NCI-H524 (cell line): ENCODE measurements at places on chromosomes 7 and 10.

- no peak for DNase-seq
Observed at GRCh38 chr7:124702385-124702784, 63.2 kb downstream of the GPR37 start.

- no peak for DNase-seq
Observed at GRCh38 chr10:91051829-91052228, 130.9 kb upstream of the ANKRD1 start.

DNA sequence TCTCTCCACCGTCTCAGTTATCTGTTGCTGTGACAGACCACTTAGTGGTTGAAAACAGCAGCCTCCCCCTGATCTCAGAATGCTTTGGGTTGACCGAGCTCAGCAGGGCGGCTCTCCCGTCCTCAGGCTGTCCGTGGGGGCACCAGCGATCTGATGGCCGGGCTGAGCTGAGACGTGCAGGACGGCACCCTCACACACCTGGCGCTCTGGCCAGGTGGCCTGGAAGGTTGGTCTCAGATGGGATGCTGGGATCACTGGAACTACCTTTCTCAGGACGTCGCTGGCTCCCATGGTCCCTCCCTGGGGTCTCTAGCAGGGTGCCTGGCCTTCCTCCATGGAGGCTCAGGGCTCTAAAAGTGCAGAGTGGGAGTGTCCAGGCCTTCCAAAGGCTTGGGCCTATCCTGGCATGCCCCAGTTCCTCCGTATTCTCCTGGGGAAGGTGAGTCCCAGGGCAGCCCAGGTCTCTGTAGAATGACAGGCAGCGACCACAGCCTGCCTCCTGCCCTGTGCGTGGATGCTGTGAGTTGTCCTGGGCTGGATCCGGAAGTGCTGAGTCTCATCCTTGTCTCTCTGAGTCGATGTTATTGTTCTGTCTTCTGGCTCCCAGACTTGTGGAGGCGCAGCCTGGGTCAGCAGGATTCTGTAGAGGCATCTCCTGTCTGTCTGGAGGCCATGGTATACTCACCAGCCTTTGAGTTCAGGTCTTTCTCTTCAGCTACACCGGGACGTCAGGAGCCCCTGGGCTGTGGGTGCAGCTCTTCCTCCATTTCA, 12.2 kb upstream of the PWWP2B start:
- no peak for DNase-seq

DNA sequence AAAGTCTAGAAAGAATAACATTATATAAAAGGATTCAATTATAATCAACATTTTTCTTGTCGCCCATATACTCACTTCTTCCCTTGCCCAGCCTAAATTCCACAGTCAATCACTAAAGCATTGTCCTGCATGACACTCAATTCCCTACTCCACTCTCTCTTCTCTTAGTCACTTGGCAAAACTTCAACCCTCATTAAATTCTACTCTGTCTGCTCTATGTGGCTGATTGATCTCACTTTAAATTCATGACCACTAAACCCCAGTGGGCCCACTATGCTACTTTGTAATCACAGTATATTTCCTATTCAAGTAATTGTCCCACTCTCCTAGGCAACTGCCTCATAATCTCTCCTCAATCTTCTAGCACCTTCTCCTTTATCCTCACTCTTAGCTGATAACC, 54.1 kb downstream of the MTERF1 start:
- no peak for DNase-seq

GRCh38 chr10:60986791-60987190, 42.8 kb upstream of the RHOBTB1 start:
- no peak for DNase-seq

DNA sequence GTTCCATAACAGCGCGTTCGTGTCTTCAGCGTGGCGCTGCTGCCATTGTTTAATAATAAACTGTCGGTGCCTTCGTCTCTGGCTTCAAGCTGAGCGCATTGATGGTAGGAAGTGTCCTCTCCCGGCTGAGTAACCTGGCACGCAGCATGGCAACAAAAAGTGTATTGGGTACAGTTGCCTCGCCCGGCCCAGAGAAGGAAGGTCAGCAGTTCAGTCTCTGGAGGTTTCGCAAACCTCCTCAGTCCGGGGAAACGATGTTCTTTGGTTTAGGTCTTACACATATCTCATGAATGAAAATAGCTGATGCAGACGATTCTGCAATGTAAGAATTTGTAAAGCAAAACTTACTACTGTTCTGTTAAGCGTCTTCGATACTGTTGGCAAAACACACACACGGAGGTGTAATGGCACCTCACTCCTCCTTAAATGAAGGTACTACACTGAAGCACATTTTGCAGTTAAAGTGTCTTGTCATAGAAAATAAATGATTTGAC, 739 bp upstream of the CCDC186 start:
- no peak for DNase-seq

- DNase-seq = no peak
Observed at GRCh38 chr10:11076221-11076620, 58.5 kb downstream of the CELF2 start.
